Sciatic nerve (tissue), 2 donors: ENCODE measurements at places on chromosomes 2 and 18.
A peak's percentile ranks its signal among the peaks of the same experiment; 100 is the strongest.

- DNase-seq, result no peak
Observed at GRCh38 chr2:97693476-97693875, 19.9 kb upstream of the ZAP70 start.

GRCh38 chr2:146370826-146371225 lies 1474.0 kb upstream of the ACVR2A start:
- no peak for DNase-seq

- no peak for DNase-seq
Observed at GRCh38 chr2:33205693-33206434, 259.1 kb downstream of the LTBP1 start.

DNA sequence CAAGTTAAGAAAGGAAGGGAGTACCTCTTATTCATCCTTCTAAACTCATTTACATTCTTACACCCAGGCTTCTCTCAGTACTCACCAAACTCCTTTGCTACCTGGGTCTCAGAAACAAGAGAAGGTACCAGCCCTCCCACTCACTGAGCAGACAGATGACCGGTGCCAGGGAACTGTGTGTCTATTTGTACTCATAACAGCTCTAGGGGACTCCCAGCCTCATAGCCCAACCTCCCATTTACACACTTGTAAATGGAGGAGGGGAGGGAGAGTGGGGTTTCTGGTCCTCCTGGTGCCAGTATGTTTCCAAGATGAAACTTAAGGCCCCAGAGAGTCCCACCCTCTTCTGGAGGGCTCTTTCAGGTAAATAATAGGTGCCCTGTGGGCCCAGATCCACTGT lies 42.8 kb upstream of the SIGLEC15 start:
- no peak for DNase-seq

- no peak for DNase-seq
Observed at GRCh38 chr2:37588316-37588777, 83.1 kb downstream of the CDC42EP3 start.

DNA sequence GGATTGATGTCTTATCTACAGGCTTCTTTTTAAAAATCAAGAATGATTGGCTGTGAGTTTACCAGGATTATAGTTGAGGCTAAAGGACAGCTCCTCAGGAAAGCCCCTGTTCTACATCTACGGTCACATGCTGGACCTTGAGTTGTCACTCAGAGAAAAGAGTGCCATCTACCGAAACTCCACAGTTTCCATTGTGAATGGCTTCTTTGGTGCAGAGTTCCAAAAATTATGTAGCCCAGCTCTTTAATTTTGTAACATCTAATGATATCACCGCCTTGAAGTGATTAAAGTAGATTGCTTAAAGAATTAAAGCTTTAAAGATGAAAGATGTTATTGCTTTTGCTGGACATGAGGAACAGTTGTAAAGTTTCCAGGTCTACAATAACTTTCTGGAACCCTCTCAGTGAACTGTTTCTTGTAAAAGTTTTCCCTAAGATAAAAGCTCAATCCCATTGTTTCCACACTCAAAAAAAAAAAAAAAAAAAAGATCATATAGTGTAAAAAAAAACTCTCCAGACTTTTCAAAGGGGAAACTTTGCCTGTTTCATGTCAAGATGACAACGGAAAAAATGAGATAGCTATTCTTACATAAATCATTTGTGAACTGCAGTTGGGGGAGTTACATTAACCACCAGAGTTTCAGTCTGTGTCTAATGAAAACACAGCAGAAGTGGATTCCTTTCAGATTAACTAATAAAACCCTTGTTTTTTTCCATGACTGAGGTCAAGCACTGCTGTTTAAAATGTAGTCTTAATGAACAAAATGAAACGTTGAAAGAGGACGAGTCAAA lies 4.3 kb downstream of the COL3A1 start:
- no peak for DNase-seq

DNA sequence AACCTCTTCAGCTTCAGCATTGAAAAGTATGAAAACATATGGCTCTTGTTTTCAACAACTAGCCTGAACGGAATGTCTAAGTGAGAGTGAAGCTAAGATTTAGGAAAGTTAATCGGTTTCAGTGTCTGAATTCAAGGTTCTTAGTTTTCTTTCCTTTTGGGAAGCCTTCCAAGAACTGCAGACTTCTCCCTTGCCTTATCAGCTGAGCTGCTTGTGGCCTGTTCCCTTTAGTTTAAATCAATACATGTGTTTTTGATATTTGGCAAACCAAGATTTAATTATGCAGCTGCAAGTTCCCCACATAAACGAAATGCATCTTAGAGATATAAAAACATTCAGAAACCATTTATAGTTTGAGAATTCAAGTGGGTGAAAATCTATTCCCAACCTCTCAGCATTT lies 274.3 kb upstream of the NRP2 start:
- no peak for DNase-seq

DNA sequence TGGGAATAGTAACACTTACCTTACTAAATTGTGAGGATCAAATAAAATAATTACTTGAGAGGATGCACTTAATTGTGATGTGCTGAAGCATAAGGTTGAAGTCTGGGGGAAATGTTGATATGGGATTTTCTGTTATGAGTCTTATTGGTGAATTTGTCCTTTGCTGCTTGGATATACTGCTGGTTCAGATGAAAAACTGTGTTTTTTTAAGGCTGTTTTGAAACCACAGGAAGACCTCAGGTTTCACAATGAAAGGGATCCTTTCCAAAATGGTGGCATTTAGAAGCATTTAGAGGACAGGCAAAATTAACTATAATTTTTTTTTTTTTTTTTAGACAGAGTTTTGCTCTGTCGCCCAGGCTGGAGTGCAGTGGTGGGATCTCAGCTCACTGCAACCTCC lies 34.9 kb downstream of the SPATS2L start:
- no peak for DNase-seq

DNA sequence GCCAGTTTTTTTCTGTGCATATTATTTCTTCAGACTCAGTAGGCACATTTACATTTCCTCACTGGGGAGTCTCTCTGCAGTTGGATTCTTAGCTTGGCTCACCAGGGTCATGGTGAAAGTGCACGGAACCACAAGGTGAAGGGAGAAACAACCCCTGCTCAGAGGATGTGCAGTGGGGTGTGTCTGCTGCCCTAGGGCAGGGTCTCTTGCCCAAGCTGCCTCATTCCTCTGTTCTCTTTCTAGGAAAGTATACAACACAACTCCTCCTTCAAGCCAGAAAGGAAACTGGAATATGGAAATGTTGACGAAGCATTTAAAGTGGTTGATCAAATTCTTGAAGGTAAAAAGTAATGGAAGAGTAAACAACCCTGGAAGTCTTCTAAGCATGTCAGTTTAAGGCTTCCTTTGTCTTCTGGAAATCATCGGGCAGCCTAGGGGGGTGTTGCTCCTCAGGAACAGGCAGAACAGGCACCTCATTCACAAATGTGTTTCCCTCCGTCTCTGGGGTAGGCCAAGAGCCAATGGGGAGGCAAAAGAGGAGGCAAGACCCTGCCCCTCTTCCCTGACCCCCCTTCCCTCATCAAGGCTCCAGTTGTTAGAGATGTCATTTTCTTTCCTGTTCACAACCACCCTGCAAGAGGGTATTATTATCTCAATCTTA lies 41.4 kb downstream of the AOX1 start:
- DNase-seq, result no peak

- no peak for DNase-seq
Observed at GRCh38 chr2:12797815-12798214, 81.1 kb downstream of the TRIB2 start.

DNA sequence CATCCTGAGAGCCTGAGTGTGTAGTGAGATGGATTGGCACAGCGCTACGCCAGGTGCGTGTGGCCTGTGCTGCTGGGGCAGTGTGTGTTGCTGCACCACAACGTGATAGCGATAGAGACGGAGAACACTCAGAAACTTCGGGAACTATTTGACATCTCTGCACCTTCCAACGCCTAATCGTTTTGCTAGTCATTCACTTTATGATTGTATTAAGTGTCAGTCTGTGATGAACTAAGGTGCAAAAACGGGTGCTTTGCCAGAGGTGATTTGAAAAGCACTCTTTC lies 26.0 kb upstream of the IGFBP2 start:
- DNase-seq, result no peak

DNA sequence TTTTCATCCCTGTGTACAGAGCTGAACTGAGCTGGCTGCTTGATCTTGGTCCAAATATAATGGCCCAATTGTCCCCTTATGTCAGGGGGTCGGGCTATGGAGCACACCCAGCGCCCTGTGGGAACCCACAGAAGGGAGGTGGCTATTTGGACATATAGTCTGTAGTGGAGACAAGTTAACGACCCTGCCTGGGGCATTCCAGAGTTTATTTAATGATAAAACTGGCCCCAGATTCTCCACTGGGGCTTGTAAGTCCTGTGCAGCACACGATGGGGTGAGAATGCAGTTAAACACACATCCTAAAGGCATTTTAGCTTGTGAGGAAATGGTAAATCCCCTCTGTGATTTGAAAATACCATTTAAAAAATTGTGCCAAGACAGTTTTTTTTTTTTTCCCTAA lies 72.9 kb downstream of the QPCT start:
- DNase-seq, result no peak

GRCh38 chr18:48408727-48409590 lies at the start of gene ZBTB7C:
ZBTB7C (minus strand) TSS chr18:48409383.
- no peak for DNase-seq

- peak; percentile 92 for DNase-seq
Observed at GRCh38 chr2:120680136-120680761, 55.4 kb upstream of the GLI2 start.

GRCh38 chr2:48433682-48434081 lies 96.3 kb upstream of the STON1 start:
- DNase-seq, result no peak

- no peak for DNase-seq
Observed at GRCh38 chr2:29201979-29202378, 86.8 kb downstream of the CLIP4 start.

DNA sequence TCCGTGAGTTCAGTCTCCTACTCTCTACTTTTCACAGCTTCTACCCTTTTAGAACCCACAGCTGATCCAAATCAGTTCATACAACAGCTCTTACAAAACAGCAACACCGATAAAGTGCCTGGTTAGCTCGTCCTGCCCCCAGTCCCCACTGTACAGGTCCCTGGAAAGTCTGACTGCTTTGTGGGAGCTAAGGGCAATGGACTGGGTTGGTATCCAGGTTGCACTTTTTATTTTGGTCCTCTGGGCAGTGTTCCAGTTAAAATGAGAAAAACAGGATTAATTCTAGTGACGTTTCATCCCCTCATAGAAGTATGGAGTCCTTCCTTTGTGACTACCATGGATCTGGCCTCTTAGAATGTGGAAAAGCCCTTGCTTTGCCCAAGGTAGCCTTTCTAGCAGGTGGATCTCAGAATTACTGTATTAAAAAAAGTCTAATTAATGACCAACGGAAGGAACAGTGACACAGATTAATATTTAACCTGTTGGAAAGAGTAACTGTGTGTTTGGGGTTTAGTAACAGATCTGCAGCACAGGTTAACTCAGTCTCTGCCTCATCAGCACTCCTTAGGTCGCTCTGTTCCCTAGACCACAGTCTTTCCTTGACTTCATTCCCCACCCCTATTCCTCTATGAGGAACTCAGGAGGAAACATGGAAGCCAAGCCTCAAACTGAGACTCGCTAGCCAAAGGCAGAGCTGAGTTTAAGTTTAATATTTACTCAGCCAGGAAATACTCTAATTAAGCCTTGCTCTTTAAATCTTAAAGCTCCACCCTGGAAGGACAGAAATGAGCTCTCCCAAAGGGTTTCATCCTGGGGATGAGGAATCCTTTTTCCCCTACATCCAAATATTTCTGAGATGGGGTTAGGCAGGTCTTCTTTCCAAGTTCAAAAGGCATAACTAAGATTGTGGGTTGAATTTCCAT lies 52.8 kb upstream of the ITGA6 start:
- DNase-seq, result no peak

DNA sequence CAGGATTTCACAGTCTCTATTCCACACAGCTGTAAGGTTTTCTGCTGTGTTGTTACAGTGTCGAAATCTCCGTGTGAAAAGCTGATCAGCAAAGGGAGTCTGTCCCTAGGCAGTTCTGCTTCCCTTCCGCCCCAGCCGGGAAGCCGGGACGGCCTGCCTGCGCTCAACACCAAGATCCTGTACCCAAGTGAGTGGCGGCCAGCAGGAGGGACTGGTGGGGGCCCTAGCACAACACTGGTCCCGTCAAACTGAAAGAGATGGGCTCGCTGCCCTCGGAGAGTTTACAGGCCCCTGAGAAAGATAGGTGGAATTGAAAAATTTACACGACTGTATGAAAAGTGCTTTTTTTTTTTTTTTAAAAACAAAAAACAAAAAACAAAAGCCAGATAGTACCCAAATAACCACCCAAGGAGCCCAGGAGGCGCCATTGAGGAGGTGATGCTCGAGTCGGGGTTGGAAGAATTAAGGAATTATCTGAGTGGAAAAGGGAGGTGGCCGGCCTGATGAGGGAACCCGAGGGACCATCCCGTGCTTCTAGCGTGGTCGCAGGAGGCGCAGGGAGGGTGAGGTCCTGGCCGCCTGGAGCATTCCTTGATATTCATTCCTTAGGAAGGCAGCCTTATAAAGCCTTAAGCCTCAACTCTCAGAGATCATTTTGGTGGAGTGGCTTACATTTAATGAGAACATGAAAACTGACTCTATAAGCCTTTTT lies 96.7 kb downstream of the DGKD start:
- DNase-seq, result peak; percentile 42

GRCh38 chr2:107197594-107198294 lies 311.8 kb upstream of the ST6GAL2 start:
- no peak for DNase-seq

DNA sequence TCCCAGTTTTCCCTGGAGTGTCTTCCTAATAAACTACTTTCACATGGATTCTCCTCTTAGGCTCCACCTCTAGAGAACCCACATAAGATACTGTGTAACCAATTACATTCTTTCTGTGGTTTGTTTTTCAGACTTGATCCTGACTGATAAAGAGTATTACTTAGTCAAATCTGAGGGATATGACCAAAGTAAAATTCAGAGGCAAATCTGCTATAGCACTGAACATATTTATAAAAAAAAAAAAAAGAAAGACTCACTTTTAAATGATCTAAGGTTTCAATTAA lies 13.9 kb downstream of the CKAP2L start:
- DNase-seq, result no peak

- no peak for DNase-seq
Observed at GRCh38 chr2:227103583-227103982, 60.4 kb downstream of the COL4A4 start.

GRCh38 chr18:47184419-47185050 lies 8.4 kb upstream of the IER3IP1 start:
- no peak for DNase-seq

DNA sequence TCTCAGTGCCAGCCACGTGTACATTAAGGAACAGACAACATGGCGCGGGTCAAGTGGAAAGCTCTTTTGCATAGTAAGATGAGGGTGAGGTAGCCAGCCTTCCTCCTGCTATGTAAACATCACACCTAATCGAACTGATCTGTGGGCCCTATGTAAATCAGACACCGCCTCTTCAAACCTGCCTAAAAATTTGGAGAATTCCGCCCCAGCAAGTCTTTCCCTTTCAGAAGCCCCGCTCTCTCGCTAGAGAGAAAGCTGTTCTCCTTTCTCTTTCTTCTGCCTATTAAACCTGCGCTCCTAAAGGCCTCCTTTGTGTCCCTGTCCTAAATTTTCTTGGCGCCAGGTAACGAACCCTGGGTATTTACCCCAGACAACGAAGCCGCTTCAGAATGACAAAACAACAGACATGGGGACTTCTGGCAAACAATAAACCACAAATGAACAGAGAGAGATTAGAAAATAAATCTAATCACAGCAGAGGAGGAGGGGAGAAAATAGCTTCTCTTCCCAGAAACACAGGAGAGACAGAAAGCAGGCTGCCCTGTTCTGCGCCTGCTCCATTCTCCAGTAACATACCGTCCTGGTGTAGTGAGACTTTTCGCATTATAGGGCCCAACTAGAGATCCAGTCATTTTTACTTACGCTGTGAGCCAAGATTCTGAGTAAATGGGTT lies 31.9 kb upstream of the CYP1B1 start:
- DNase-seq, result no peak

GRCh38 chr2:134839649-134840048 lies 1.2 kb downstream of the ACMSD start:
- DNase-seq, result no peak
